ENCODE measurements at places on chromosomes 6 and 20.
A peak's percentile ranks its signal among the peaks of the same experiment; 100 is the strongest.

DNA sequence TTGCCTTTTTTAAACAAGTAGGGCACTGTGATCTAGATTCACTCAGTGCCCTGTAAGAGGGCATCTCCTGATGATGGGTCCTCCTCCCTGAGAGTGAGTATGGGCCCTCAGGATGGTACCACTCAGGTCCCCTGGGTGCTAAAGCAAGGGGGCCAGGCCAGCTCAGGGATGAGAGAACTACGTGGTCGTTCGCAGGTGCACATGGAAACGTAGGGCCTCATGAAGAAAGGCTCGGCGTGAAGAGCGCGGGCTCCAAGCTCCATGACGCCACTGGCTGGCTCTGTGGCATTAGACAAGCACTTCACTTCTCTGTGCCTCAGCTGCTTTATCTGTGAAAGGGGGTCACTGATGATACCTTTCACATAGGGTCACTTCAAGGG is 50.7 kb downstream of the SYNJ2 start:
- peak; percentile 28 for DNase-seq

DNA sequence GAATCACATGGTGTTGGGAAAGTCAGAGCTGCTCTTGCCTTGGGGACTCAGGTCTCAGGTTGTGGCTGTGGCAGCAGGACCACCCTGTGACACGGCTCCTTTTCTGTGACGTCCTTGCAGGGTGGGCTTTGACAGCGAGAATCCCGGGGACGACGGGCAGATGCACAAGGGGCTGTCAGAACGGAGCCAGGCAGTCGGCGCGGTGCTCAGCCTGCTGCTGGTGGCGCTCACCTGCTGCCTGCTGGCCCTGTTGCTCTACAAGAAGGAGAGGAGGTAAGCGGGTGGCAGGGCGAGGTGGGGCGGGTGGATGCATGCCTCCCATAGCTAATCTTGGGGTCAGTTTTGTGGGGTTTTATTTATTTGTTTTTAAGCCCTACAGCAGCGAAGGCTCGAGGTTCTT is 19.2 kb upstream of the SLC22A1 start:
- no peak for DNase-seq

- no peak for DNase-seq
Observed at GRCh38 chr6:128156321-128157111, 255.7 kb upstream of the THEMIS start.

DNA sequence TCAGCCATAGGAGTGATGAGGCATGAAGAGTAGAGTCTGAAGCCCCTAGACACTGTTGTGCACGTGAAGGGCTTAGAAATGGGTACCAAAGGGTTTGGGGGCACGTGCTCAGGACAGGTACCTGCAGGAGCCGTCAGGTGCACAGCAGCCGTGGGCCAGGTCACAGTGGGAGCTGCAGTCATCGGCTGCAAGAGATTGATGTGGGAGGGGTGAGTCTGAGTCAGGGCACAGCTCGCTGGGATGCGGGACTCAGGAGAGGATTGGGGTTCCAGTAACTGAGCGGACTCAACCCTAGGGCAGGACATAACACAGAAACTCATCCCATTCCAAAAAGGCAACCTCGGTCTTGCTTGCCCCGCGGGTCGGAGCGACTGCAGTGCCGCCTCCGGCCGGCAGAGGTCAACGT is 1.1 kb downstream of the DLK2 start:
- no peak for DNase-seq

GRCh38 chr6:2222275-2222842 is 23.0 kb downstream of the GMDS start:
- DNase-seq: no peak

GRCh38 chr20:434661-435419 is 26.7 kb downstream of the RBCK1 start:
- DNase-seq: no peak

- DNase-seq: no peak
Observed at GRCh38 chr6:105384004-105384403, 18.9 kb downstream of the PREP start.

DNA sequence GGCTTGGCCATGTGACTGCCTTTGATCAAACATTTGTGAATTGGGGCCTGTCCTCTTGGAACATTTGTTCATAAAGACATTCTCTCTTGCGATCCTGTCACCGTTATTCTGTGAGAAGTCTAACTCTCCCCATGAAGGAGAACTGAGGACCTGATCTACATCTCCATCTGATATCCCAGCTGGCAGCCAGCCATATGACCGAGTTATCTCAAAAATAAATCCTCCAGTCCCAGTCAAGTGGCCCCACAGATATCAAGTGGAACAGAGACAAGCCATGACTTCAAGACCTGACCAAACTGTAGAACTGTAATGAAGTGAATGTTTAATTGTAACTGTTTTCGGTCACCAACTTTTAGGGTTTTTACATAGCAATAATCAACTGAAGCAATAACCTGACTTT is 25.7 kb downstream of the SNX3 start:
- no peak for DNase-seq

GRCh38 chr6:18185624-18186023 is 30.4 kb downstream of the KDM1B start:
- no peak for DNase-seq
